ENCODE measurements at places on chromosomes 2 and 18.

GRCh38 chr2:104976603-104977120 is 61.2 kb upstream of the MRPS9 start:
- peak; percentile 24 for DNase-seq

DNA sequence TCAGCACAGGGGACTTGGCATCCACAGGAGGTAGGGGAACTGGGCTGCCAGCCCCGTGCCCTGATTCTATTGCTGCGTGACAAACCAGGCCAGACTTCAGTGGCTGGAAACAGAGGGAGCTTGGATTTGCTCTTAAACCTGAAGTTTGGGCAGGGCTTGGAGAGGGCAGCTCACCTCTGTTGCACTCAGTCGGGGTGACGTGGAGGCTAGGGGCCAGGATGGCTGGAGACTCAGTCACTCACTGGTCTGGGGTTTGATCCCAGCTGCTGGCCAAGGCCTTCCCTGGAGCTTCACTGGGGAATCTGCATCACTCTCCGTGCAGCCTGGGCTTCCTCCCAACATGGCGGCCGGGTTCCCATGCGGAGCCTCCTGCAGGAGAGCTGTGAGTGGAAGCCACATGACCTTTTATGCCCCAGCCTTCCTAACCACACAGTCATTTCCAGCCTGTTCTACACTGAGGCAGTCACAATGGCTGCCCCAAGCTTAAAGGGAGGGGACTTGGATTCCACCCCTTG is 175.2 kb upstream of the HDAC4 start:
- DNase-seq, result no peak

GRCh38 chr2:211014376-211014775 is 458.0 kb downstream of the CPS1 start:
- DNase-seq, result no peak

- DNase-seq, result no peak
Measured at GRCh38 chr2:40178971-40179370, 272.9 kb downstream of the SLC8A1 start.

GRCh38 chr18:32920796-32921787 is 148.3 kb upstream of the KLHL14 start:
- no peak for DNase-seq
